ENCODE measurements at places on chromosomes 1 and 21.
A peak's percentile ranks its signal among the peaks of the same experiment; 100 is the strongest.

DNA sequence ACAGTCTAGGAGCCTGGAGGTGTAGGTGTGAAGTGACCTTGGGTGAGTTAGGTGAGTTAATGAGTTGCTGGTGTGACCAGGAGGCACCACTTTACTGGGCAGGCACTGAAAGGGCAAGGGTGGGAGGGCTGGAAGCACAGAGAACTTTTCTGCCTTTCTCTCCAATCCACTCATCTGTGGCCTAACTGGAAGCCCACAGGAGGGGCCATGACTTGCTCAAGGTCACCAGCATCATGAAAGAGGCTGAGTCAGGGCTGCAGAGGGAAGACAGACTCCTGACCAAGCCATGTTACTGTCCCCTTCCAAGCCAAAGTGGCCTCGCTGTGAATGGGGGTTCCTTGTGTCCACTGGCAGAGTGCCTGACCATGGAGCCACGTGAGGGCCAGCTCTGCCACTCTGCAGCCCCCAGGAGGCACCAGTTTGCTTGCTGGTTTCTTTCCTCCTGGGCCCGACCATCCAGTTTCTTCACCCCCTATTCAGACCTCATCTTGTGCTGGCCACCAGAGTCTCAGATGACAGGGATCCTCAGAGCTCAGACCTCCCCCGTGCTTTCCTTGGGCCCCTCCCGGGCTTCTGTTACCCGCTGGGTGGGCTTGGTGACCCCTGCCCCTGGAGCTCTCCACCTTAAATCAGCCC is 4.3 kb upstream of the BSND start:
- DNase-seq: no peak

DNA sequence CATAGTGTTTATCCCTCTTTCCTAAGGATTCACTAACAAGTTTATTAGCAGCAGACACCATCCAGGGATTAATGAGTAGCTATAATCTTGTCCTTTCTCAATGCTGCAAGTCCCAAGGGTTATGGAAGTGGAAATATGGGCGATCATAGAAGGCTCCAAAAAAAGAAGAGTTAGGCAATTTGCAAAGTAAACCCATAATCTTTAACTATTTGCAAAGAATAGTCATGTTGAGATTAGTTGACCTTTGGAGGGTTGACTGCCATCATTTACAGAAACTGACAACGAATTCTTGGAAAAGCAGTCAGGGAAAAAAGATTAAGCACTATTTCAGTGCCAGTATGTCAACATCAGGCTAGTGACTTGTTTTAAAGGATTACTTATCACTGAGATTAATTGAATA is 169.9 kb downstream of the KCNT2 start:
- no peak for DNase-seq

DNA sequence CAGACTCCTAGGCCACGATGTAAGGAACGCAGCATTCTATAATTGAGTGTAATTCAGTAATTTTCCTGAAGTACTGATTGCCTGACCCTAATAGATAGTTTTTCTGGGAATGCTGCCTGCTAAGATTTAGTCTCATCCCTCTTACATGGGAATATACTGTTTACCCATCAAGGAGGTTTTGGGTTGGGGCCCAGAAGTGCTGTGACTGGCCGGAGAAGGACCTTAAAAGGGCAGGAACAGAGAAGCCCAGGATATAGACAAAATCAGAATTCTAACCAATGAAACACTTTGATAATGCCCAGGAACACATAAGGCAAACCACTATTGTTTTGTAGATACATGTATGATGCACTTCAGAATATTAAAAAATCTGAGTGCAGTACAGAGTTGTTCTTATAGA is 111.6 kb downstream of the RGS2 start:
- DNase-seq: no peak

GRCh38 chr1:29839726-29840125 is 603.4 kb downstream of the PTPRU start:
- DNase-seq: no peak

DNA sequence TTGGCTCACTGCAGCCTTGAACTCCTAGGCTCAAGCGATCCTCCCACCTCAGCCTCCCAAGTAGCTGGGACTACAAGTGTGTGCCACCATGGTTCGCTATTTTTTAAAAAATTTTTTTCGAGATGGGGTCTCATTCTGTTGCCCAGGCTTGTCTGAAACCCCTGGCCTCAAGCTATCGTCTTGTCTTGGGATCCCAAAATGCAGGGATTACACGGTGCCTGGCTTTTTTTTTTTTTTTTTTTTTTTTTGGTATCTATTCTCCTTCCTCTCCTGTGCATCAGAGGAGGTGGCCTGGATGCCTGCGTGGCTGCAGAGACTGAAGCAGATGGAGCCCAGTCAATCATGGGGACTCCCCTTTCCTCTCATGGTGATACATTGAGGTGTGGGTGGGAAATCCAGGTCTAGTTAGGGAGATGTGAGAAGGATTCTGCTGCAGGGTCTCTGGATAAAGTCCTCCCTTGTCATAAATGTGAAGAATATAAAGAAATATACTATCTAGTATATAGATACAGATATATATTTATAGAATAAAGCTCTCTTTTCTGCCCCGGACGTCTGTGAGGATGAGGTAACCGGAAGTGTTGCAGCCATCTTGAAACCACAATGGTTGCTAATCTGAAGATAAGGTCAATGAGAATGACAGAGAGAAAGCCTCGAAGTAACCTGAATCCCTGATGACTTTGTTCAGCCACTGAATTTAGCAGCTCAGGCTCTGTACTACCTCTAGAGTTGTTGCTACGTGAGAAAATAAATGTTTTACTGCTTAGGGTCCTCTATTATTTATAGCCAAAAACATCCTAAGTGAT is 19.5 kb upstream of the RGSL1 start:
- DNase-seq: no peak

- no peak for DNase-seq
Measured at GRCh38 chr1:118113261-118113660, 71.8 kb downstream of the SPAG17 start.

DNA sequence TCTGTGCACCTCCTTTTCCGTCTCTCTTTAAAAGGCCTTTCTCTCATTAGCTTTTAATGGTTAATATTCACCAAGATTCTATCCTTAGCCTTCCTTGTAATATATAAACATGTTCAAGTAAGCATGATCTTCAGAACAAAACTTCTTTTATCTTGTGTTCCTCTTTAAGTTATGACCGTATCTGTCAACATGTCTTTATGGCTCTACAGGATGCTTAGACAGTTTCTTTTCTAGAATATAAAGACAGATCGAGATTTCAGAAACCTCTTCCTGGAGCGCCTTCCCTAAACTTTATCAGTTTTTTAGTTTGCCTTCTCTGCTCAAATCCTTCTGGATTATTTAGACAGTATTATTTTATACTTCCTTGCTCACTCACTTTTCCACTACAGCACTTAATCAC is 7.2 kb downstream of the RO60 start:
- no peak for DNase-seq

DNA sequence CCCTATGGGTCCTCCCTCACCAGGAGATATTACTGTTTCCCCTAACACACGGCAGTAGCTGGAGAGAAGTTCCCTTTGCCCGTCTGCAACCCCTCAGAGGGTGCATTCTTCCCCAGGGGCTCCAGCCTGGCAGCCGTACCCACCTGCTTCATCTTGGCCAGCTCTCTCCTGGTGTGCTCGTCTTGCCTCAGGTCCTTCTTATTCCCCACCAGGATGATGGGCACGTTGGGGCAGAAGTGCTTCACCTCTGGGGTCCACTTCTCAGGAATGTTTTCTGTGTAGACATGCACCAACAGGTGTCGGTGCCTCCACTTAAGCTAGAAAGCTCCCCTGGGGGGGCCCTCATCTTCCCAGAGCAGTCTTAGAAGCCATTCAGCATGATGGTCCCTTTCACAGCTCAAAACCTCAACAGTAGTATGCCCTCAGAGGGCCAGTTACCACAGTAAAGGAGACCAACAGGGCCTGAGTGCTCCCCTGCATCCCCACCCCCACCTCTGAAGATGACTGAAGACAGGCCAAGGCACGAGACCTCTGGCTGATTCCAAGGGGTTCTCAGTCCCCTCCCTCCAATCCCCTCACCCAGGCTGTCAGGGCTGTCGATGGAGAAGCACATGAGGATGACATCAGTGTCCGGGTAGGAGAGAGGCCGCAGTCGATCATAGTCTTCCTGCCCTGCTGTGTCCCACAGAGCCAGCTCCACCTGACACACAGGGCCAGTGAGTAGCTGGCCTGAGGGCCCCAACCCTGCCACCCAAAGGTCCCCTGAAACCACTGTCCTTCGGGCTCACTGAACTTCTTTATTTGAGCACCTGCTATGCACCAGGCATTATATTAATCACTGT is 4.3 kb downstream of the RHOC start:
- no peak for DNase-seq

DNA sequence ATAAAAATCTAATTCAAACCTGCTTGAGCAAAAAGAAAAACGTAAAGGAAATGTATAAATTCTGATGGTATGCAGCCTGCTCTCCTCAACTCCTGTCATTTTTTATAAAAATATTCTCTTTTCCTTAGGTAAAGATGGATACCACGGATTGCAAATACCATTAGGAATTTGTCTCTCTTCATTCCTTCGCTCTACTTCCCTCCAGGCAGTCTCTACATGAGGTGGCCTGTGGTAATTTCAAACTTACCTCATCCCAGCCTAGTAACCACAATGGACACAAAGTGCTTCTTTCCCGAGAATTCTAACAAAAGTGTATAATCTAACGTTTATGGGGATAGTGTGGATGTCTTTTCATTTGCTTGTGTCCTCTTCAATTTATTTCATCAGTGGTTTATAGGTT is 239.5 kb upstream of the LRRC7 start:
- no peak for DNase-seq

GRCh38 chr1:116334868-116335635 is 38.0 kb upstream of the ATP1A1 start:
- no peak for DNase-seq

DNA sequence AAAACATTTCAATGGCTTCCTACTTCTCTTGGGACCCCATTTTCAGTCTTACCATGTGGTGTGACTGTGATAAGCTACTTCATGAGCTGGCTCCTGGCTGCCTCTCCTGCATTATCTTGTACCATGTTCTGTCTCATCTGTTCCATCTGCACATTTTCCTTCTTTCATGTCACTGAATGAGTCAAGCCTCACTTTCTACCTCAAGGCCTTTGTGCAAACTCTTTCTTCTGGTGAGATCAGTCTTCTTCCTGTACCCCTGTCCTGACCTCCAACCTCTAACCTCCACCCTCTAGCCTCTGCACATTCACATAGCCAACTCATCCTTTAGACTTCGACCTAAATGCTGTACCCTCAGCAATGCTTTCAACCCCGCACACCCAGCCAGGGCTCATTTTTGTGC is 9.6 kb upstream of the FAM78B start:
- DNase-seq: no peak

- no peak for DNase-seq
Measured at GRCh38 chr1:180158149-180159147, 3.8 kb downstream of the QSOX1 start.

GRCh38 chr21:30463713-30464112 is 16.5 kb downstream of the KRTAP19-1 start:
- peak; percentile 1 for DNase-seq

- DNase-seq: peak; percentile 20
Measured at GRCh38 chr1:55320891-55321290, 105.7 kb upstream of the USP24 start.

DNA sequence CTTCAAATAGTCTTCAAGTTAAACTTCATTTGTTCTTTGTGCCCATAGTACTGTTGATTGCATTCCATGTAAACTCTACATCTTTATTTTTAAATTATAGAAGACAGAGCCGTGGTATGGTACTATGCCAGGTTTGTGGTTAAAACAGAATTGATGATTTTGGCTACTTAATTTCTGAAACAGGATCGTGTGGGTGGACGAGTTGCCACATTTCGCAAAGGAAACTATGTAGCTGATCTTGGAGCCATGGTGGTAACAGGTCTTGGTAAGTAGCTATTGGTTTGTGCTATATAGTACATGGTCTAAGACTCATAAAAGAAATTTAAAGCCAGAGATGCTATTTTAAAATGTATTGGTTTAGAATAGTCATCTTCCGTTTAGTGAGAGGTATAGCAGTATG is 38.0 kb downstream of the KDM1A start:
- no peak for DNase-seq

GRCh38 chr1:19456968-19457441 is 28.3 kb downstream of the CAPZB start:
- no peak for DNase-seq

DNA sequence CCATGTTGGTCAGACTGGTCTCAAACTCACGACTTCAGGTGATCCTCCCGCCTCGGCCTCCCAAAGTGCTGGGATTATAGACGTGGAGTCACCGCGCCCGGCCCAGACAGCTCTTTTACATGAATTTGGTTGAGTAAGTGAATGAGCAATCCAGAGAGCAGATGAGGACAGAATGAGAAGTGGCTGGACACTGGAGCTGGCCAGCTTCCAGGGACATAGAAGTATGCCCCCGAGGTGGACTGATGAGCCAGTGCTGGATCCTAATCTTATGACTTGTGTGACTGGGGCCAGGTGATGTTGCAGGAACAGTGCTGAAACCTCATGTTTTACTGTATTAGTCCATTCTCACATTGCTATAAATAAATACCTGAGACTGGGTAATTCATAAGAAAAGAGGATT is 35.9 kb upstream of the KANK4 start:
- DNase-seq: no peak

DNA sequence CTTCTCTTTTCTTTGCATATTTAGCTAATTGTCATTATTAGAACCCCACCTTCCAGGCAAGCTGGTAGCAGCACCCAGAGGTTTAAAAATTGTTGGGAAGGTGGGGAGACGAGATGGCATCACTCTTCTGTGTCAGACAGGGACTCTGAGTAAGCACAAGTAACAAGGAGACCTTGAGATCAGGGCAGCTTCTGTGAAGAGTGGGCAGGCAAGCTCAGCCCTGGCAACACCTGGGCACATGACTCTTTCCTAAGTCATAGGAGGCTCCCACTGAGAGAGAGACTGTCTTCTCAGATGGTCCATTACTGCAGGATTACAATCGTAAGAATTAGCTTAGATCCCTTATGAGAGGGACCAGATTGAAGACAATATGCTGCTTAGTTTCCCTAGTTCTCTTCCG is 183.5 kb downstream of the BRINP2 start:
- no peak for DNase-seq

DNA sequence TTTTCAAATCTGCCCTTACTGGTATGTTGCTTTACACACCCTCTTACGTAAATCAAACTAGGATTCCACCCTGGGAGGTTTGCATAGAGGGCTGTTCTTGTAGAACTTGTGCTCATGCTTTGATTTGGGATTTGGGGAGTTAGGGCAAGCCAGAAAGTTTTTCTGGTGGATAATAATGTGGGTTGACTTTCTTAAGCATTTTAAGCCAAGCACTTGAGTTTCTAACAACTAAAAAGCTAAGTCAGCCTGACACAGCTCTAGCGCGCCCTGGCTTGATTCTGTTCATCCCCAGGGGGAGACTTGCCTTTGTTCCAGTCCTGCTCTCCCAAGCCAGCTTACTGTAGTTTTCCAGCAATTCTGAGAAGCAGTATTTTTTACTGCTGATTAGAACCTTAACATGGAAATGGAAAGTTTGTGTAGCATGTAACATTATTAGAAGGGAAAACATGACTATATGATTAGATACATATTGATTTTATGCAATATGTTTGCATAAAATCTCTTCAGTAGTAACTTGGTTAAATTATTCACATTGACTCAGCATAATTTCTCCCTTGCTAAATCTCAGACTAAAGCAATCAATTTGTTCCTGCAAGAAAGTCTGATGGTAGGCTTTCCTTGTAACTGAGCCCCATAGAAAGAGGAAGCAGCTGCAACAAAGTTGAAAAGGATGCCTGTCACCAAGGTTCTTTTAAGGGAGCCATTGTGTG is 11.0 kb upstream of the PGD start:
- DNase-seq: no peak

Data from NCI-H1105 treated with DMSO at 0.1 percent for 48 hours (cell line).